ENCODE measurements at places on chromosomes 1 and 21.

DNA sequence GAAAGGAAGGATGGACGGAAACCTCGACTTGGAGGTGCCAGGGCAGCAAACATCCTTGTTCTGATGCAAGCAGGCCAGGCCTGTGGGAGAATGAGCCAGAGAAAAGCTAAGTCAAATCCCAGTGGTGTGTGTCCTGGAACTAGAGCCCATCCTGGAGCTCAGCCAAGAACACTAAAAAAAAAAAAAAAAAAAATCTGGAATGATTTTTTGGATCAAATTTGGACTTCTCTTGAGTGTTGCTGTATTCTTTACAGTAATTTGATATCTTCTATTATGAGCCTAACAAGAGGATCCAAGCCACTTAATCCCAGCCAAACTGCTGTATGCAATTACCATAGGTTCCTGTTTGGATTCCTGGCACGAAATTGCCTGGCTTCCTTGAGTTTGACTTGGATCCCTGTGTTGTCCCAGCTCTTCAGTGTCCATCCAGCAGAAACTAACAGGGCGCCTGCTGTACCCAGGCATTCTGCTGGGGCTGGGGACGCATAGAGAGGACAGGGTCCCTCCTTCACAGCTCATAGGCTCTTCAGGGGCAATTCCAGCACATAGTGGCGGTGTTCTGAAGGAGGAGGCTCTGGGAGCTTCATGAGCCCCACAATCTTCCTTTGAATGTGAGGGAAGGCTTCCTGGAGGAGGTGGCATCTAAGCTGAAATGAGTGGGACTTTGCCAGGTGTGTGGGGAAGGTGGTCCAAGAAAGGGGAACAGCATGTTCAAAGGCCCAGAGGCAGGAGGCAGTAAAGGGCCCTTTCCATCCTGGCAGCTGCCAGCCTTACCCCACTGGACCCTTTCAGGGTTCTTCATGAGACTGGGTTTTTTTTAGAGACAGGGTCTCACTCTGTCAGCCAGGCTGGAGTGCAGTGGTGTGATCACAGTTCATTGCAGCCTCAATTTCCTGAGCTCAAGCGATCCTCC lies 24.7 kb downstream of the EPHX1 start:
- no peak for DNase-seq

DNA sequence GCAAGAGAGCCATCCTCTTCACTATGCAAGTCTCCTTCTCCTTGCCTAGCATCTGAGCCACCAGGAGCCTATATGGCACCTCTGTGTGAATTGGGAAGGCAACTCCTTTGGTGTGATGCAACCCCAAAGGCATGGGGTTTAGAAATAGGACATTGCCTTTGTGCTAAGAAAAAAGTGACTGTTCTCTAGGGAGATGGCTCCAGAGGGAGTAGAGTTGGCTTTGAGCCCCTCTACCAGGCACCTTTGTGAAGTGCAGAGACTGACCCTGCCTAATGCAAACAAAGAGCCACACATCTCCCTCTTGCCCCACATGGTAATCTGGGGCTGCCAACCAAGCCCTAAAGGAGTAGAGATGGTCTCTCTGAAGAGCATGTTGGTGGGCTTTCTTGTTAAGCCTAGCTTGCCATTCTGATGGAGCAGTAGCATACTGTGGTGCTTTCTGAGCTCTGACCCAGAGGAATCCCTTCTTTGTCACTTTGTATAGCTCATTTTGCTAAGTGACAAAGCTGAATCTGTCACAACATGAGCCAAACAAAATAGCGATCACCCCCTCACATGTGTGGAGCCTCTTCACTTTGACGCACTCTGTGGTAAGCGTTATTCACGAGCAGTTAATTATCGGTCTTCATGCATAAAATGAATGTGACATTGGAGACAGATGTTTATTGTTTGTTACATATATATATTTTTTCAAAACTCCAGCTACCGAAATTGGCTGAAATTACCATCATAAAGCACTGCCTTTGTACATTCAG lies 74.4 kb downstream of the RWDD3 start:
- peak; percentile 11 for DNase-seq

- peak; percentile 44 for DNase-seq
Measured at GRCh38 chr1:24720152-24720551, 25.1 kb upstream of the CLIC4 start.

DNA sequence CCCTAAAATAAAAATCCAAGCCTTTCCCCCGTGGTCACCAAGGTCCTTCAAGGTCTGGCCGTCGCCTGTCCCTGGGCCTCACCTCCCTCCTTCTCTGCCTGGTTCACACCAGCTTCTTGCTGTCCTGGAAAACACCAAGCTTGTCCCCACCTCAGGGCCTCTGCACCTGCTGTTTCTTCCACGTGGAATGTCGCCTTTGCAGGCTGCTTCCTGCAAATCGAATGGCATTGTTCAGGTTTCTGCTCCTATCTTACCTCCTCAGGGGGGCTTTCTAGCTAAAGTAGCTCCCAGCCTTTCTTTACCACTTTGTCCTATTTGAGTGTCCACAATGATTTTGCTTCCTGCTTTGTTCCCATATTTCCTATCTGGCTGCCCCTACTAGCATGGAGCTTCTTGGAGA lies 3.3 kb upstream of the CASZ1 start:
- no peak for DNase-seq

- no peak for DNase-seq
Measured at GRCh38 chr1:8182034-8182761, 135.7 kb upstream of the SLC45A1 start.

DNA sequence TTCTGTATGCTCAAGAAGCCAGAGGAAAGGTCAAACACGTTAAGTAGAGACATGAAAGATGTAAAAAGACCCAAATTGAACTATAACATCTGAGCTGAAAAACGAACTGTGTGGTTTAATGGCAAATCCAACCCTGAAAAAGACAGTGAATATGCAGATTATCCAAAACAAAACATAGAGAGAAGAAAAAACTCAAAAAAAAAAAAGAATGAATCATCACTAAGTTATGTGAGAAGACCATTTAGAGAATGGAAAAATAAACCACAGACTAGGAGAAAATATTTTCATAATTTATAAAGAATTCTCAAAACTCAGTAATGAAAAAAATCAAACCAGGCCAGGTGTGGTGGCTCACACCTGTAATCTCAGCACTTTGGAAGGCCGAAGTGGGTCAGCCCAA lies 253.3 kb downstream of the PLPP3 start:
- no peak for DNase-seq

DNA sequence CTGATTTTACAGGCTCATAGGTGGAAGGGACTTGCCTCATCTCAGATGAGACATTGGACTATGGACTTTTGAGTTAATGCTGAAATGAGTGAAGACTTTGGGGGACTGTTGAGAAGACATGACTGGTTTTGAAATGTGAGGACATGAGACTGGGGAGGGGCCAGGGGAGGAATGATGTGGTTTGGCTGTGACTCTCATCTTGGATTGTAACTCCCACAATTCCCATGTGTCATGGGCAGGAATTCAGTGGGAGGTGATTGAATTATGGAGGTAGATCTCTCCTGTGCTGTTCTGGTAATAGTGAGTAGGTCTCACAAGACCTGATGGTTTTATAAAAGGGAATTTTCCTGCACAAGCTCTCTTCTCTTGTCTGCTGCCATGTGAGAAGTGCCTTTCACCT lies 20.8 kb downstream of the SCYL3 start:
- DNase-seq: no peak

GRCh38 chr1:243443557-243443956 lies 187.7 kb downstream of the SDCCAG8 start:
- DNase-seq: no peak

DNA sequence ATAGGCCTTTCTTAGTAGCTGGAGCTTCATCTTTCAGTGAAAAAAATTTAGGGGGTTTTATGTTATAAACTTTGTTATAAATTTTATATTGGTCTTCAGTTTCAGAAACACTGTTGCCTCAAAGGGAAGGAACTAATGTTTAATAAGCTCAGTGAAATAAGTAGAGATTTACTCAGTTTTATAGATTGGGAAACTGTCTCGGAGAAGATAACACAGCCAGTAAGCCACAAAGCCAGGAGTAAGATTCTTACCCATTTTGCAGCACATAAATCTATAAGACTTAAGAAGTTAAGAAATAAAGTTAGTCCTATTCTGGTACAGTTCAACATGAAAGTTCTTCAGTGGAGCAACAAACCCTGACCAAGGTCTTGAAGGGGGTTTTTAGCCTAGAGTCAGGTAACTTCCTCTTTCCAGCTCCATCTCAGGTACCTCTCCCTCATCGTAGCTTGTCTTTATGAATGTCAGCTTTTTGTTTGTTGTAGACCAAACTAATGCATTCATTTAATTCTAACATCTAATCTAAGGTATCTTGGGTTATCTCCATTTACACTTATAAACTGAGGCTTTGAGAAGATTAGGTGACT lies 3.3 kb downstream of the KPNA6 start:
- DNase-seq: no peak

- DNase-seq: no peak
Measured at GRCh38 chr21:39696618-39697017, 48.4 kb upstream of the IGSF5 start.

- no peak for DNase-seq
Measured at GRCh38 chr1:100034470-100034869, 64.7 kb downstream of the SLC35A3 start.

- peak; percentile 34 for DNase-seq
Measured at GRCh38 chr1:19645411-19646251, 1.5 kb downstream of the NBL1 start.

All from ELF-1 (cell line).